CD8-positive, alpha-beta memory T cell (primary cell): ENCODE measurements at places on chromosomes 4 and X. TPM values are rescaled to one million over a fixed set of nuclear protein-coding genes. Genes with fewer than 3 reads are reported as not detected.

The ARR3 gene
- not detected for total RNA-seq

The NHS gene
- 11.3 TPM for total RNA-seq

The CT45A3 gene
- total RNA-seq = not detected

The RBMXL3 gene
- total RNA-seq = not detected

The KLF8 gene
- total RNA-seq = 1.4 TPM

The LEF1 gene
- total RNA-seq = 53.2 TPM

The GAB3 gene
- total RNA-seq = 6.7 TPM

The POU3F4 gene
- not detected for total RNA-seq

The DTHD1 gene
- 3.5 TPM for total RNA-seq

The CEP44 gene
- 22.4 TPM for total RNA-seq

The SASH3 gene
- 140 TPM for total RNA-seq

DNA sequence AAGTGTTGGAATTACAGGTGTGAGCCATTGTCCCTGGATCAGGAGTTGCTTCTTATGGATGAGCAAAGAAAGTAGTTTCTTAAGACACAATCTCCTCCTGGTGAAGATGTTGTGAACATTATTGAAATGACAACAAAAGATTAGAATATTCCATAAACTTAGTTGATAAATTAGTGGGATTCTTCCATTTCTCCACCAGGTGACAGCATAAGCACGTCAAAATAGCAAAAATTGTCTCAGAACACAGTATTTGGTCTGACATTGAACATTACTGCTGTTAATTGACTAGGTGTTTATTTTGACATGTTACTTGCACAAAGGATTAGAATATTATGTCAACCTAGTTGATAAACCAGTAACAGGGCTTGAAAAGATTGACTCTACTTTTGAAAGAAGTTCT, 21.6 kb downstream of the CLDN34 start:
- no peak for DNase-seq

GRCh38 chr4:39435659-39436563, 22.8 kb downstream of the RPL9 start:
- no peak for DNase-seq

- no peak for DNase-seq
Measured at GRCh38 chr4:6480534-6481088, 8.2 kb upstream of the PPP2R2C start.

- DNase-seq = peak; percentile 34
Measured at GRCh38 chrX:134172588-134173259, 64.3 kb upstream of the CCDC160 start.

DNA sequence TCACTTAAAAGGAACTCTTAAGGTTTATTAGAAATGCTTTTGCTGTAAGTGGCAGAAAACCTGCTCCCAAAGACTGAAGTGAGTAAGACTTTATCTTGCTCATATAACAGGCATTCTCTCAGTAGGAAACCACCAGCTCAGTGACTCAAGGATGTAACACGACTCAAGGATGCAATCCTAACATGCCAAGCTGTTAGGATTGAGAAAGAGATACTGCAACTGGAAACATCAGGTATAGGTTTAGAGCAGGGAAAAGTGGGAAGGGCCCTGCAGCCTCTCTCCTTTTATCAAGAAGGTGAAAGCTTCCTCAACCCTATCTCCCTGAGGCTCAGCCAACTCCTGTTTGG, 11.9 kb upstream of the SLC9A7 start:
- DNase-seq = no peak

- DNase-seq = no peak
Measured at GRCh38 chr4:101049549-101050001, 297.8 kb downstream of the PPP3CA start.

GRCh38 chr4:149741186-149741831, 74.3 kb downstream of the IQCM start:
- DNase-seq = no peak

DNA sequence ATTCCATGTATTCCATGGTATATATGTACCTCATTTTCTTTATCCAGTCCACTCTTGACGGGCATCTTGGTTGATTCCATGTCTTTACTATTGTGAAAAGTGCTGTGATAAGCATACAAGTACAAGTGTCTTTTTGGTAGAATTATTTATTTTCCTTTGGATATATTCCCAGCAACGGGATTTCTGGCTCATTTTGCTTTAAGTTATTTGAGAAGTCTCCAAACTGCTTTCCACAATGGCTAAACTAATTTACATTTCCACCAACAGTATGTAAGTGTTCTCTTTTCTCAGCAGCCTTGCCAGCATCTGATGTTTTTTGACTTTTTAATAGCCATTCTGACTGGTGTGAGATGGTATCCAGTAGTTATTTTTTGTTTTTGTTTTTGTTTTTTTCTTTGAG, 17.6 kb upstream of the FAT4 start:
- DNase-seq = no peak
